ENCODE measurements at places on chromosomes 1 and 21.
A peak's percentile ranks its signal among the peaks of the same experiment; 100 is the strongest.

DNA sequence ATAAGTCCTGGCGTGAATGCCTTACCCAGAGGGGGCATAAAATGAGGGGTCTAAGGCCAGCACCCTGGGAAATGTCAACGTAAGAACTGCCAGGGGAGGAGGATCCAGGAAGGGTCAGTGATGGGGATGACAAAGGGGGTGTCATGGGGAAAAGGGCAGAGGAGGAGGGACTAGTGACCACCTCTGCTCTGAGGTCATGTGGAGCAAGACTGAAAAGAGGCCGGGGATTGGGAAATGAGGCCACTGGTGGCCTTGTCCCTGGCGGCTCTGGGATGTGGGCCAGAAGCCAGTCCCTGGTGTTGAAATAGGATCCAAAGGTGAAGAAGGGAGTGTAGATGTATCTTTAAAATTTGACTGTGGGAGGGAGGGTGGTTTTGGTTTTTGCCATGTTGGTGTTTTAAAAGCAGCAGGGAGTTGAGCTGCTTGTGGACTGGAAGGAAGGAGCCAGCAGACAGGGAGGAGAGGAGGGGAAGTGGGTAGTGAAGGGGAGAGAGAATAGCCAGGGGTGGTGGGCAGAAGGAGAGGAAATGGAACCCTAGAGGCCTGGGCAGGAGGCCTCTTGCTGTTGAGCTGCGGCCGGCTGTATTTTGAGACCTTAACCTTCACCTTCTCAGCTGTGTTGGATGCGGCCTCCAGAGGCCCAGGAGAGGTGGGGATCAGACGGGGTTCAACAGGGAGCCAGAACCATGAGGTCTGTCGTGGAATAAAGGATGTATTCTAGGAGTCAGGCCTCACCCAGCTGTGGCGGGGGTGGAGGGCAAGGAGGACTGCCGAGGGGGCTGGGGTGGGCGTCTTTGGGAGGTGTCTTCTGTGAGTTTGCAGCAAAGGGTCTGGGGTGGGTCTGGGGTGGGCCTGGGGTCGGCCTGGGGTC, 92.5 kb downstream of the DHRS3 start:
- no peak for DNase-seq

GRCh38 chr1:217482356-217483102, 148.4 kb downstream of the GPATCH2 start:
- peak; percentile 8 for DNase-seq

DNA sequence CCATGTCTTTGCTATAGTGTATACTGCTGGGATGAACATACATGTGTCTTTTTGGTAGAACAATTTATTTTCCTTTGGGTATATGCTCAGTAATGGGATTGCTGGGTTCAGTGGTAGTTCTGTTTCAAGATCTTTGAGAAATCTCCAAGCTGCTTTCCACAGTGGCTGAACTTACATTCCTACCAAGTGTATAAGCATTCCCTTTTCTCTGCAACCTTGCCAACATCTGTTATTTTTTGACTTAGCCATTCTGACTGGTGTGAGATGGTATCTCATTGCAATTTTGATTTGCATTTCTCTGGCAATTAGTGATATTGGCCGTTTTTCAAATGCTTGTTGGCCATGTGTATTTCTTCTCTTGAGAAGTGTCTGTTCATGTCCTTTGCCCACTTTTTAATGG, 37.5 kb upstream of the ANGPTL1 start:
- DNase-seq, result no peak

DNA sequence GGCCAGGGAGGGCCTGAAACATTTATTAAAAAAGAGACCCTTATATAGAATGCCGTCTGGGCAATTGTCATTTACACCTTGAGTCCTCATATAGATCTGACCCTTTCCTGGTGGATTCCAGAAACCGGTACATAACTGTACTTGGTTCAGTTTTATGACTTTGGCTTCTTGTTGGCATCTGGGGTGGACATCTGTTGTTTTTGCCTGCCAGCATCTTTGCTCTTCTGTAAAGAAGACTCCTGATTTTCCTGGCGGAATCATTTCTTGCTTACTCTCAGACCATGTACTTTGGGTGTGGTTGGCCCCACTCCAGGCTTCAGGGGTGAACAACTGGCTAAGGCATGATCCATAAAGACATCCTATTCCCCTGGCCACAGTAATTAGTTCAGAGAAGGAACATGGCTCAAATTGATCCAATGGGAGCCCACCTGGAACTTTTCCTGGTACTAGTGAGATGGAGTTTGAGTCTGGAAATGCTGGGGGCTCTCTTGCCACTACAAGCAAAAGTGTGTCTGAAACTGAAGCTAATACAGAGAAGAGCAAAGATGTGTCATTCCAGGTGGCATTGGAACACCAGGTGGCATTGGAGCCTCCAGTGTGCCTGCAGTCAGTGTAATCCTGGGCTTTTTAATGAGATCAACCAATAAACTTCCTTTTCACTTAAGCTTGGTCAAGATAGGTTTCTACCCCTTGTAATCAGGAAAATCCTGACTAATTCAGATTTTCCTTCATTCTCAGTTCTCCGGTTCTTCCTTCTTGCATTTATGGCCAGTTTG, 332.5 kb upstream of the CAMK1G start:
- no peak for DNase-seq

DNA sequence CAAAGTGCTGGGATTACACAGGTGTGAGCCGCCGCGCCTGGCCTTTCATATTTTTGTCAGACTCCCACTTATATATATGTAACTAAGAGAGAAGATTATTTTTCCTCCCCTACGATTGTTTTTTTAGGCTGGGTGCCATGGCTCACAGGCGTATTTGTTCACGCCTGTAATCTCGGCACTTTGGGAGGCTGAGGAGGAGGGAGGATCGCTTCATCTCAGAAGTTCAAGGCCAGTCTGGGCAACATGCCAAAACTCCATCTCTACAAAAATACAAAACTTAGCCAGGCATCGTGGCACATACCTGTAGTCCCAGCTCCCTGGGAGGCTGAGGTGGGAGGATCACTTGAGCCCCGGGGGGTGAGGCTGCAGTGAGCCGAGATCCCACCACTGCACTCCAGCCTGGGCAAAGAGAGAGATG, 23.9 kb upstream of the ITLN2 start:
- no peak for DNase-seq

- DNase-seq, result no peak
Measured at GRCh38 chr1:153375511-153375910, at the start of gene S100A12. Gene S100A12 (minus strand): TSS chr1:153375621. CDS start chr1:153374592, 1,029 bp downstream.

DNA sequence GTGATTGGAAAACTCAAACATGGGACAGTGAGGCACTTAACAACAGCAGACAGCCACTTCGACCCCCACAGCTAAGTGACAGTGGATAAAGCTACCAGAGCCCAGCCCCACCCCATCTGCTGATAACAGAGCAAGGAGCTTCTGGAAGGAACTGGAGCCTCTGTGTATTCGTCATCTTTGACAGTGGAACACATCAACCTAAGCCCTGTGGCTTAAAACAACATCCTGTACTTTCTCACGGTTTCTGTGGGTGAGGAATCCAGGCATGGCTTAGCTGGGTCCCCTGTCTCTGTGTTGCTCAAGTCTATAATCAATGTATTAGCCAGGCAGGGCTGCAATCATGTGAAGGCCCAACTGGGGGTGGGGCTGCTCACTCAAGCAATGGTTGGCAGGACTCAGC, 18.4 kb upstream of the SIPA1L2 start:
- DNase-seq, result no peak

DNA sequence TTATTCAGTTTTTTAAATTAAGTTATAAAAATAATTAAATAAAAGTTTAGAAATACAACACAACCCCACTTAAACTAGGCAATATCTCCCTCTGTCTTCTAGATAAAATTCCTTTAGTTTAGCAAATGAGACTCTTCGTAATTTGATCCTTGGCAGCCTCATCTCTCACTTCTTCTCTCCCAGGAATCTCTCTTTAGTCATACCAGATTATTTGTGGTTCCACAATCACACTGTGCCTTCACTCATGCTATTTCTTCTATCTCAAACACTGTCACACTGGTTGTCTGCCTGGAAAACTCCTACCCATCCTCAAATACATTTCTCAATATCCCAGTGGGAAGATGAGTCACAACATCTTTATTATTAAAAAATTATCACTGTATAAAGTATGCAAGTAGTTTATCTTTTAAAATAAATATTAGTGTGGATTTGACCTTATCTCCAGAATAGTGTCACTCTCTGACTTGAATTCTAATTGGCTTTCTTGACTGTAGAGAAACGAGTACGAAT, 195.5 kb downstream of the KCNH1 start:
- DNase-seq, result no peak

- DNase-seq, result no peak
Measured at GRCh38 chr1:87179851-87180519, 148.7 kb upstream of the LMO4 start.

- DNase-seq, result no peak
Measured at GRCh38 chr1:222084996-222085395, 343.1 kb upstream of the DUSP10 start.

GRCh38 chr1:216723274-216723780, at the start of gene ESRRG:
Gene ESRRG (minus strand): TSS chr1:216723429. CDS start chr1:216723299, 130 bp downstream.
- no peak for DNase-seq

GRCh38 chr21:25094695-25095094, 512.6 kb downstream of the MRPL39 start:
- DNase-seq, result no peak

- DNase-seq, result no peak
Measured at GRCh38 chr1:90200646-90201205, 205.8 kb downstream of the ZNF326 start.

- no peak for DNase-seq
Measured at GRCh38 chr1:41315146-41315822, 46.0 kb upstream of the FOXO6 start.

DNA sequence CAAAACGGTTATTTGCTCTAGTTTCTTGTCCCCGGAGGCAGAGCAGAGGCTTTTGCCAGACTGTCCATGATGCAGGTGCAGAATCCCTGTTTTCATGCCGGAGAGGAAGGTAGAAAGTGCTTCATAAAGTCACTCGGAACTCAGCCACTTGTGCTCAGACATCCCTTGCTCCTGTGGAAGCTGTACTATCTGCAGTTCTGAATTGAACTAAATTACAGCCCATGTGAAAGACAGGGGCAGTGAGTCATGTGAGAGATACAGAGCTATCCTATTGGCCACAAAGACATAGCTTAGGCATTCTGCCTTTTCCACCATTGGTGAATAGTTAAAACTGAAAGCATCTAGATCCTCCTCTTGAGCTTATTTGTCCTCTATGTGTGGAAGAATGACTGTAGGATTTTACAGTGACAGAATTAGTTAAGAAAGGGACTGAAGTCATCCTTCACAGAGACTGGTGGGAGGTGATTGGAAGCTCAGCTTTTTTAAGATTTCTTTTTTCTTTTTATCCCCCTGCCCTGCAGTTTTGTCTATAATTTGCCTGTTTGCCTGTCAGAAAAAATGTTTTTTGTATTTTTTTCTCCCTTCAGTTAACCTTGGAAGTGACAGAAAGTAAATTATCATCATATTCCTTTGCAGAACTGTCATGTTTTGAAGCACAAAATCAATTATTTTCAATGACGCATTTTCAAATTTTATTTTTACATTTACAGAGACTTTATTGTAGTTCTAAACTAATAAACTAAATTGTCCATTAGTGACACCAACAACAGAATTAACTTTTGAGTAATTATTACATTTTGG, 298.6 kb downstream of the PTPRC start:
- peak; percentile 76 for DNase-seq

DNA sequence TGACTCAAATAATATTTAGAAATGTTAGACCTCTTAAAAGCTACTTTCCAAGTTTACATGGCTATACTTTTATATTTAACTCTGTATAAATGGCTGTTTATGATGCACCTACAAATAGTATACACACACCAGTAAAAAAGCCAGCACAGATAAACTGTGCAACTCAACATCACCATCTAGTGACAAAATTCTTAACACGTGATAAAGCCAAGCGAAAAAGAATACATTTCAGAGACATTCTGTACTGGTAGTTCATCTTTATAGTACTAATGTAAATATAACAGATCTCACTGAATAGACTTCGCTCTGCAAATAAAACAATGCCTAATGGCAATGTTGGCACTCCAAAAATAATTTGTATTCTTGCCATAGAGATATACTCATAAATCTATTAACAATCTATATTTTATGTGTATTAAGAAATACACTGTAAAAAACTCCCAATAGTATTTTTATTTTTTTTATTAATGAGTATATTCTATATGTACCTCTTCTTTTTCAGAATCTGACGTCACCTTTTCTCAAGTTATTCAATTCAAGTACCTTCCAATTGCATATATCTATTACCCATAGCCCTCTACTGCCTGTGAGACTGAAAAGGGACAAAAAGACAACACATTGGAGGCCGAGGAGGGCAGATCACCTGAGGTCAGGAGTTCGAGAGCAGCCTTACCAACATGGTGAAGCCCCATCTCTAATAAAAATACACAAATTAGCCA, 100.2 kb downstream of the DPYD start:
- peak; percentile 29 for DNase-seq

DNA sequence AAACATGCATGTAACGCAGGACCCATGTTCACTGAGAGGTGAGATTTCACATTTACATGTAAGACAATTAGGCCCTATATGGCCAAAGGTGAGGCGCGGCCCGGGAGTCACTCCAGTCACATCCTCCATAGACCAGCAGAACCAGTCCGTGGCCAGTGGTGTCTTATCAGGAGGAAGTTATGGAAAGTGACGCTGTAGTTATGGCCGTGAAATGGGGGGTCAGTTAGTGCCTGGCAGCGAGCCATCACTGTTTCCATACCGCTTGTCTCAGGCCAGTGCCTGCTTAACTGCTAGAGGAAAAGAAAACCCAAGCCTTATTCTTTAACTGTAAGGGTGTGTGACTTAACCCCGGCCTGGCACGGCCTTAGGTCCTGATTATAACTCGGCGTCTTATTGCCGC, 6.1 kb downstream of the C1orf159 start:
- DNase-seq, result no peak

GRCh38 chr1:156608981-156609380, 7.7 kb upstream of the GPATCH4 start:
- no peak for DNase-seq

GRCh38 chr21:42676808-42677207, 23.4 kb downstream of the PDE9A start:
- no peak for DNase-seq

DNA sequence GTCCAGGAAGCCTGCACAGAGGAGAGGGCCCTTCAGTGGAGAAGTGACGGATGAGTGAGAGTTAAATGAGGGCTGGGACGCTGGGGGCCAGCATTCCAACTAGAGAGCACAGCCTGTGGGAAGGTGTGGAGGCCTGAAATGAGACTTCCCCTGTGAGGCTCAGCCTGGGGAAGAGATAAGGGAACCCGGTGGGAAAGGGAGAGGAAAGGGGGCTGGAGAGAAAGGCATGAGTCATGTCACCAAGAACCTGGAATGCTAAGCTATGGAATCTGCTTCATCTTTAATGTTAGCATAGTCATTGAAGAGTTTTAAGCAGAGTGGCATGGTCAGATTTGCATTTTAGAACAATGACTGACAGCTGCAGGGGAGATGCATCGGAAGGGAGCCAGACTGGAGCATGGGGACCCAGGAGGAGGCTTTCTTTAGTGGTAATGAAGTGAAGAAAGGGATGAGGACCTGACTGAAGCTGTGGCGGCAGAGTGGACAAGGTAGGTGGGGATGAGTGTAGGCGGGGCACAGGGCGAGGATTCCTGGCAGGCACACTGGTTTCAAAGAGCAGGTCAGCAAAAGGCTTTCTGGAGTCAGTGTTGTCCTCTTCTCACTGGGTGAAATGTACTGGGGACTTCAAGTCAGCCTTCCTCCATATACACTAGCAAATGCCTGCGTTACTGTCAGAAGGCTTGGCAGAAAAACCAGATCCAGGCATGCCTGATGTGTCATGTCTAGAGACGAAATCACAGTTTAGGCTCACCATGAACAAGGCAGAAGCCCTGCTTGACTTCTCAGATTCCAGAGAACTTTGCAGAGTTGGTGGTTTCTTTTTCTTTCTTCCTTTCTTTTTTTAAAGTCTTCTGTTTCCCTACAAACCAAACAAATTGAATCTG, 8.0 kb downstream of the RGL1 start:
- no peak for DNase-seq

GRCh38 chr1:24805534-24806301, 60.5 kb downstream of the CLIC4 start:
- no peak for DNase-seq

All from HCT116 (cell line).